ENCODE measurements at places on chromosomes 16 and 17.

GRCh38 chr17:75370286-75370915 lies 35.1 kb downstream of the GRB2 start:
- DNase-seq, result no peak

DNA sequence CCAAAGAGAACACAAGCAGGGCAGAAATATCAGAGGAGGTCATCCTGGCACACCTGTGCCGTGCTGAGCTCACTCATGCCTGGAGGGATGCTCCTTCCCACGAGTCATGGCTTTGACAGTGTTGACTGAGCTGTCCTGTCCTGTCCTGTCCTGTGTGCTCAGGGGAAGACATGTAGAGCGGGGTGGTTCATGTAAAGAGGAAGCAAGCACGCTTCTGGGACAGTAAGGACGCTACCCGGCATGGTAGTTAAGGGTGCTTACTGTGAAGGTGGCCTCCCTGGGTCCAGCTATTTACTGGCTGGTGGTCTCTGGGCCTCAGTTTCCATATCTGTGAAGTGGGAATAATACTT lies 398 bp downstream of the LGALS9 start:
- no peak for DNase-seq

GRCh38 chr17:50856431-50856830 lies 9.7 kb downstream of the TOB1 start:
- no peak for DNase-seq

- DNase-seq, result no peak
Measured at GRCh38 chr17:76077584-76078110, 1.3 kb upstream of the ZACN start.

- no peak for DNase-seq
Measured at GRCh38 chr17:44260296-44260695, 7.6 kb downstream of the SLC4A1 start.

- DNase-seq, result peak; percentile 60
Measured at GRCh38 chr16:86307514-86307903, 202.8 kb upstream of the FOXF1 start.

DNA sequence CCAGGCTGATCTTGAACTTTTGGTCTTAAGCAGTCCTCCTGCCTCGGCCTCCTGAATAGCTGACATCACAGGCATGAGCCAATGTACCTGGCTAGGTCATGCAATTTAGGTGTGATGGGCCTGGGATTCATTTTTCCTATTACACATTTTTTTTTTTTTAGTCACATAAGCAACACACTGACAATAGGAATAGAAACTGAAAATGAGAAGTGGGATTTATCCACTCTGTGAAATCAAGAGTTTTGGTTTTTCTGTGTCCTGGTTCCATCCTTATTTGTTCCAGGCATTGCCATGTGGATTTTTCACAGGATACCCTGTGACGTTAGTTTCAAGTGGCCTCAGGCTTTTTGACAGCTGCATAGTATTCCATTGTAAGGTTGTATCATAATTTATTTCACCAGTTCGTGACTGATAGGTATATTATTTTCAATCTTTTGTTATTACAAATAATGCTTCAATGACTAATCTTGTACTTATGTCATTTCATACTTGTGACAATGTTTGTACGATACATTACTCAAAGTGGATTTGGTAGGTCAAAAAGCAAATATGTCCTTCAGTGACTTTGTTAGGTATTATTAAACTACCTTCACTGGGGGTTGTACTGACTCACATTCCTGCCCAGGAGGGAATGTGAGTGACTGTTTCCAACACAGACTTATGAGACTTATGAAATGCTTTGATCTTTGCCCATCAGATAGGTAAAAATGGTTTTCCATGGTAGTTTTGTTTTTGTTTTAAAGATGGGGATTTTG lies 10.6 kb downstream of the ADCY7 start:
- DNase-seq, result peak; percentile 36

GRCh38 chr16:59339871-59340270 lies 605.8 kb upstream of the GOT2 start:
- DNase-seq, result no peak

DNA sequence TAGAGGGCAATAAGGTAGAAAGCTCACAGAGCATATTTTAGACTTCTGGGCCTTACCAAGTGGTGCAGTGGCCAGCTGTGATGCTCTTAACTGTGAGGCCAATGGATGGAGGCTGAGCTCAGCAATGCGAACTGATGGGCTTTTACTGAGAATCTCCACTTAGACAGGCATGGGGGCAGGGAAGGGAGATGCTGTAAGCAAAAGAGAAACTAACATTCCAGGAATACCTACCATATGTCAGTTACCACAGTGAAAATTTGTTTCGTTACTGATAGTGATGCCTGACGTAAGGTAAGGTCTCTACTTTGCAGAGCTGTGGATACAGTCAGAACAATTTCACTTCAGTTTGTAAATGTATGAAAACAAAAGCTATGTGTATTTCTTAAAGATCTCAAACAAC lies 250.6 kb upstream of the ZFHX3 start:
- no peak for DNase-seq

- DNase-seq, result no peak
Measured at GRCh38 chr17:19313066-19313745, 49.3 kb downstream of the B9D1 start.

DNA sequence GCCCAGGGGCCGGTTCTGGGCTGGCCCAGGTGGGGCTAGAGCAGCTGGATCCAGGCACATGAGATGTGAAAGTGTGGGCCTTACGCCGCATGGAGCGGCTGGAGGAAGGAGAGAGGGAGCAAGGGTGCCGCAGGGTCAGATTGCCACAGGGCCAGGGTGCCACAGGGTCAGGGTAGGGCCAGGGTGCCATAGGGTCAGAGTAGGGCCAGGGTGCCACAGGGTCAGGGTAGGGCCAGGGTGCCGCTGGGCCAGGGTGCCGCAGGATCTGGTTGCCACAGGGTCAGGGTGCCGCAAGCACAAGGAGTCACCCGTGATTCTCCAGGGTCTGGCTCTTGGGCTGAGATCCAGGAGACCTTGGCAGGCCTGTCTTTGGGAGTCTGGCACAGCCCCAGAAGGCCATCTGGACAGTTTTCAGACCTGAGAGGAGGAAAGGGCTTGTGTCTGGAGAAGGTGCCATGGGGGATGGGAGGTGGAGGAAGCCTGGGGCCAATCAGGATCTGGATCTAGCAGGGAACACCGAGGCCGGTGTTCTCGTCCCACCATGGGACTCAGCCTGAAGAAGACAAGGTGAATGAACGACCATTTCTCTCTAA lies 13.1 kb upstream of the LASP1NB start:
- no peak for DNase-seq

- no peak for DNase-seq
Measured at GRCh38 chr16:87585442-87586200, 16.7 kb upstream of the JPH3 start.

DNA sequence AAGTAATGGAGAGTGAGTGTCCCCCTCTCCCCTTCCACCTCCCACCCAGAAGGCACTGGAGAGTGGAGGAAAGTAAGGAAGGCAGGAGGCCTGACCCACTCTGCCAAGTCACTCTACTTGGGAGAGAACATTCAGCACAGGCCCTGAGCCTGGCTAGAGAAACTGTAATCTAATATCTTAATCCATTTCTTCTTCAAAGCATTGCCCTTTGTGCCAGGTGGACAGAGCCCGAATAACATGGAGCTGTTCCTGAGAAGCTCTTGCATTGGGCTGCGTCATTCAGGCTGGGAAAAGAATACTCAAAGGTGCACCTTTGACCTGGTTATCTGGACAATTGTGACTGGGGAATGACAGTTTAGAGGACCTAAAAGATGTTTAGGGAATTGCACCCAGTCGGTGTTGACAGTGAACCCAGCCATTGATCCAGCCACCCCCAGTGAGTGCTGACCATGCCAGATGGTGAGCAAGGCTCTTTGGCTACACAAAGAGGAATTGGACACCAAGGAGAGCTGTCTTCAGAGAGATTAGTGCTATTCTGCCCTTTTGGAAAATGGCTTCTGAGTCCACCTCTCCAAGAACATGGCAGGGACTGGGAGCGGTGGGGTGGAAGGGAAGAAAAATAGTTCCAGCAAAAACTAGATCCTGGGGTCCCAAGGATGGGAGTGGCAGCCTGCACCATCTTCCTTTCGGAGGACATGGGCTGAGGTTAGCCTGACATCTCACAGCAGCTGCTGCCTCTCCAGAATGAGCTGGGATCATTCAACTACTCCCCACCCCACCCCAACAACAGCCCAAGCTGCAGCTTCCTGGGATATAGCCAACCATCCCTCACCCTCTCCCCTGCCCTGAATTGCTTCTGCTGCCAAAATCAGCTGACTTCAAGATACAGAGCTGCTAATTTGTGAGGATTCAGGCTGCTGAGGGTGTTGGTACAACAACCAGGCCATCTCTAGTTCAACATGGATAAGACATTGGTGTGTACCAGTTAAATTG lies 11.6 kb upstream of the NOG start:
- DNase-seq, result no peak

DNA sequence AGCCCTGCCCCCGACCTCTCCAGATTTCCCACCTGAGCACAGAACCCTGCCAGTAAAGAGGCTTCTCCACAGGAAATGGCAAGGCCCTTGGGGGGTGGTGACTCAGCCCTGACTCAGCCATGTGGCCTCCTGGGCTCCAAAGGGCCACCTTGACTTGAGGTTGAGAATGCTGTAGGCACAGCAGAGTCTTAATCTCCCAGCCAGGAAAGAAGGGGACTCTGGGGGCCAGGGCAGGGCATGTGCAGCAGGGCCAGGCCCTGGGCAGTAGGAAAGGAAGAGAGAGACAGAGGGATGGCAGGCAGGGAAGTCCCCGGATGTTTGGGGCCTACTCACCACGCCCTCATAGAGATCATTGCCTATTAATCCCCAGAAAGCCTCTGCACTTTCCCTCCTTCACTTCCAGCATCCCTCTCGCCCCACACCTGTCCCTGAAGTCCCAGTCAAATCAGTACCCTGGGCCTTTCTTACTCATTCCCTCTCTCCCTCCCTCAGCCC lies 4.8 kb upstream of the ITGA3 start:
- peak; percentile 96 for DNase-seq

DNA sequence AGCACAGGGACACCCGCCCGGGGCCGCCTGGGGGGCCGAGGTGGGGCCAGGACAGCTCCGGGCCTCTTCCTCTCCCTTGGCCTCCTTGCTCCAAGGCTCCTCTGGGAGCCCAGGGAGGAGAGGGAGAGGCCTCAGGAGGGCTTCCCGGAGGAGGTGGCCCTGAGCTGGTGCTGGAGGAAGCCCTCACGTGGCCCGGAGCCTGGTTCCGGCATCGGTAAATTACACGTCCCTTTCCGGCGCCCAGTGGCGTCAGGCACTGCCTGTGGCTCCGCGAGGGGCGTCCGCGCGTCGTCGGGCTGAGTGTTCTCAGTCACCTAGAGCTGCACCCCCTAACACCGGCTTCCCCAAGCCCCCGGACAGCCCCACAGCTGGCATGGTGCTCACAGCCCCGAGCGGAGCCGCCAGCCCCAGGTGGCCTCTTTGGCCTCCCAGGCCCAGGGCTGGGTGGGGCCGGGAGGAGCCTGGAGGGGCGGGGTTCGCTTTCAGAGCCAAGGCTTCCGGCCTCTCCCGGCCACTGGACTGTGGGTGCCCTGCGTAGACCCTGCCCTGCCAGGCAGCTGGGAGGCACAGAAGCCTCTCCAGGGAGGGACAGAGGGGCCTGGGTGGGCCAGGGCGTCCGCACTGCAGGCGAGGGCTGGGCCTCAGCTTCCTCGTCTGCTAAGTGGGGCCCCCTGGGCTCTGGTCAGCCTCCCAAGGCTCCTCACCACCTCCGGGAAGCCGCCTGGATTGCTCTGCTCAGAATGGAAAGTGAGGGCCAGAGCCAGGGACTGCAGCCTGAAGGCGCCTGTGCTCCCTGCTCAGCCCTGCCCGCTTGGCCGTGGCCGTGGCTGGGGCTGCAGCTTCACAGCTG lies 27.9 kb upstream of the SSTR5 start:
- no peak for DNase-seq

GRCh38 chr17:2776589-2777241 lies 19.5 kb upstream of the RAP1GAP2 start:
- no peak for DNase-seq

DNA sequence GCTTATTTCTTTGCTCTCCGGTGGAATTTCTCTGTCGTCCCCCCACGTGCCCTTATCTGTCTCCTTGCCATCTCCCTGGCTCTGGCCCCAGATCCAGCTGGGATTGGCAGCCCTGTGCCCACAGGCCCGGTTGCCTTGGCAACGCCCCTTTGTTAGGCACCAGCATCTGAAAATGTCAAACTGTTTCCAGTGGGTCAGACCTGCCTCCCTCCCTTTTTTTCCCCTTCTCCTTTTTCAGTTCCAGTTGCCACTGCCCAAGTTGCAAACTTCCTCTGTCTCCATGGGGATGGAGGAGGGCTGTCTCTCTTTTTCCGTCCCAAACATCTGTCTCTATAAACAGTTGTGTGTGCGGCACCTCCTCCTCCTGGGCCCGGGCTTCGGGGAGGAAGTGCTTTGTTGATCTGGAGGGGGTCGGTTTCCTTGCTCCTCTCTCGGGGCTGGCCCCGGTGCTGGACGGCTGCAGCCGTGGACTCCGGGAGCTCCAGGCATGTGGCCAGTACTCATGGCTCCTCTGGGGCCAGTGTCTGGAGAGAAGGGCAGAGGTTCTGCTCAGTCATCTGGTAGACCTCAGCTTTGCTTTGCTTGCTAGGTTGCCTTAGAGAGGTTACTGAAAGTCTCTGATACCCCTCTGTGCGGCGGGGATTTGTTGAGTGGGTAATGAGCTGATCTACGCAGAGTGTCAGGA lies 35.3 kb downstream of the SOCS3 start:
- DNase-seq, result no peak

DNA sequence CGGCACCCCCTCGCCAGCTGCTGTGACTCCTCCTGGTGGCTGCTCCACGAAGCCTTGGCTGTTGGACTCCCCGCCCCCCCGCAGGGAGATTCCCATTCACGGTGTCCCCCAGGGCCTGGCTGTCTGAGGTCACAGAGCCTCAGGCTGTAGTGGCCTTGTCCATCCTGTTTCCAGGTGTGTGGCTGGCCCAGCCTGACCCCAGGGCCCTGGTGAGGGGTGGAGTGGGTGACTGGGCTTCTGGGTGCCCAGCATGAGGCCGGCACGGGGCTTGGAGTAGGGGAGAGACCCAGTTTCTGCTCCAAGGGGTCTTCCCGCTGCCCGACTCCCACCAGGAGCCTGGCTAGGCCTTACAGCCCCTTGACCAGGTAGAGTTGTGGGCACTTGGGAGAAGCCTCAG lies 10.4 kb downstream of the PRSS27 start:
- DNase-seq, result no peak

DNA sequence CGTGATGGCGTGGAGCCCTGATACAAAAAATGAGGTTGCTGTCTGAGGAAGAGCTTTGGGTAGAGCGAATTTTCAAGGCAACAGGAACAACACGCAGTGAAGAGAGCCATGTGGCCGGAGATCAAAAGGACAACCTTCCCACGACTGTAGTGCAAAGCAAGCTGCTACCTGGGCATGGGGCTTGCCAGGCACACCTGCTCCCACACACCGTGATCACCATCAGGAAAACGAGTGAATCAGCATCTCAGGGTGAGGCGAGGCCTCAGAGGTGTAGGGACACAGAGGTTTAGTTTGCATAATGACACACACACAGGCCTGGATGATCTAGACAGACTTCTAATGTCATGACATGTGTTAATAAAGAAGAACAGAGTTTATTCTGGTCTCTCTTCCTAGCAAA lies 65.7 kb downstream of the PARN start:
- no peak for DNase-seq

- no peak for DNase-seq
Measured at GRCh38 chr16:72836181-72836580, 211.7 kb downstream of the ZFHX3 start.
